ENCODE measurements at places on chromosomes 4 and X.

- DNase-seq: no peak
These were observed 324.1 kb upstream of the DIPK2B start for GRCh38 chrX:45524805-45525204.

- no peak for DNase-seq
These were observed 205.1 kb downstream of the AWAT2 start for GRCh38 chrX:69844636-69845035.

DNA sequence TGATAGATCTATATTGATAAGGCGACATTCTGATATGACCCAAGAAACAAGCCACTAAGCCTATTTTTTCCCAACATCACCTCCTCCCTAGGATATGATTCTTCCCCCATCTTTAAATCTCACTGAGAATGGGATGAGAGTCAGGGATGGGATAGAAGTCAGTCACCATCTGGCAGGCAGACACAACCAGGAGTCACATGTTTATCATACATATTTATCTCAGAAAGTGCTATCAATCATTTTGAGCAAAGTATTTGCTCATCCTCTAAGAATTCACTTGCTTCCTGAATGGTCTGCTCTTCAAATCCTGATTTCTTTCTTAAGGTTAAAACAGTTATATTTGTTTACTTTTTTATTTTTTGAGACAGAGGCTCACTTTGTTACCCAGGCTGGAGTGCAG is 20.3 kb downstream of the DNAAF6 start:
- no peak for DNase-seq

DNA sequence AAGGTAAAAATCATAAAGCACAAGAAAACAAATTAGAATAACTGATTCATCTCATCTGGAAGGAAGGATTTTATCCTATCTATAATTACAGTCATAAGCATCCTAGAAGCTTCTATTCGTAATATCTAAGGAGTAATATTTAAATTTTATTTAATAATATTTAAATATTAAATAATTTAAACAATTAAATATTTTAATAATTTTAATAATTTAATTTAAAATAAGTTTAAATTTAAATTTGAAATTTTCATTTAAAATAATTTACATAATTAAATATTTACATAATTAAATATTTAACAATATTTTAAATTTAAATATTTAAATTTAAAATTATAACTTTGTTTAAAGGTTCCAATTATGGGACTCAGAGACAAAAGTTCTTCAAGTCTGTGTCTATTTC is 127.5 kb upstream of the GK2 start:
- DNase-seq: no peak

DNA sequence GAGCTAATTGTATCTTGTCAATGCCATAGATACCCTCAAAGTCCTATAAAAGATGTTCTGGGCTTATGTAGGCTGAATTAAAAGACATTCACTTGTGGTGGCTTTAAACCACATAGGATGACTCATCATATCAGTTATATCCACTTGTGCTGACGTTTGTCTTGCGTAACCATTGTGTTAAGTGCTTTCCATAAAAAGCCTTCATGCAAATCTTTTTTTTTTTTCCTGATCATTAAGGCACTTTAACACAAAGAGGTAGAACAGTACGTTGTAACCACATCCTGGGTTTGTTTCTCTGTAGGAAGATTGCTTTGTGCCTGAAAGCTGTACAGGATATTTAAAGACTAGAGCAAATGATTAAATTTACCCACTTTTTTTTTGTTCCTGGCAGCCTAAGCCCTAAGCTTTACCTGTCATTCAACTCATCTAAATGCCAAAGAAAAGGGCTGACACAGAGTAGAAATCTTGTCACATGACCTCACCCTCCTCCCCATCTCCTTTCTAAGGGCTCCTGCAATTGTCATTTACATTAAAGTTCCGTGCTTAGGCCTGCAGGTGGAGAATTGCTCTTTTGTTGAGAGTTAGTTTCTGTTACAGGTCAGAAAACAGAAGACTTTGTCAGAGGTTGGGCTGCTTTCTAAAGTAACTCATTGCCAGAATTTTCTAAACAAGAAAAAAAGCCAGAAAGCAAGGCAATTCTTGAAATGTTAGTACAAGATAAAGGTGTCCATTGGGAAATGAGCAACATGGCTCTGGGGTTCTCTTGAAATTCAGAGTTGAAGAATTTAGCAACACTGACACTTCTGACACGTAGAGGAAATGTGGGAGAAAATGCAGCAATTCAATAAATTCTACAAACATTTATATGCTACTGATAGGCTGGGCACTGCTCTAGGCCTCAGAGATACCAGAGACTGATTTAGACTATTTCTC is 555.6 kb downstream of the PPARGC1A start:
- DNase-seq: no peak

GRCh38 chrX:19924285-19924684 is 36.9 kb upstream of the SH3KBP1 start:
- DNase-seq: no peak

GRCh38 chr4:98568941-98569663 is 89.3 kb downstream of the TSPAN5 start:
- DNase-seq: no peak

- no peak for DNase-seq
These were observed 8.0 kb upstream of the FGFRL1 start for GRCh38 chr4:1003271-1004070.

DNA sequence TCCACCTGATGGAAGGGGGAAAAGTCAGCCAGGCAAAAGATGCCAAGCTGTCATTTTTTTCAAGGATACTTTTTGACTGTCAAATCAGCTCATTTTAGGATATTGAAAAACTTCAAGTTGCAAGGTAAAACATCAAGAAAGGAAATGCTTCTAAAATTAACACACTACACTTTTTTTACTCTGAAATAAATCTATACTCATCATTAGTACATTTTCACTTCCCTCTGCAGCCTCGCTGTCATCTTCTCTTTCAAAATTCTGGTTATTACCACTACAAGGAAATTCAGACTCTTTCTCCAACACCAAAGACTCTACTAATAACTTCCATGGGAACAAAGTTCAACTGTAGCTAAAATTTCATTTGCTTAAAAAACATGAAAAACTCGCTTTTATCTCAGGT is 41.6 kb downstream of the APBB2 start:
- DNase-seq: no peak

DNA sequence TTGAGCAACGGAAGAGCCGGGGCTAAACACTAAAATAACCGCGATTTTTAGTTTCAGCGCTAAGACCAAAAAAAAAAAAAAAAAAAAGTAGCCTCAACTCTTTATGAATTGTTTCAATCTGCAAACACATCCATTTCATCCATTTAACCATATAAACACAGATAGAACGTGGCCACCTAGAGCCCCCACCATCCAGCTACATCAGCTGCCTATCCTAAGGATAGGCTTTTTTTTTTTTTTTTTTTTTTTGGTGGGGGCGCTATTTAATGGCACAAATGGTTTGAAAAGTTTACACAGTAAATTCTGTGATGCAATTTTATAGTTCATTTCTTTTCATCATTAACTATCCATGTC is 492 bp upstream of the HDAC8 start:
- no peak for DNase-seq

DNA sequence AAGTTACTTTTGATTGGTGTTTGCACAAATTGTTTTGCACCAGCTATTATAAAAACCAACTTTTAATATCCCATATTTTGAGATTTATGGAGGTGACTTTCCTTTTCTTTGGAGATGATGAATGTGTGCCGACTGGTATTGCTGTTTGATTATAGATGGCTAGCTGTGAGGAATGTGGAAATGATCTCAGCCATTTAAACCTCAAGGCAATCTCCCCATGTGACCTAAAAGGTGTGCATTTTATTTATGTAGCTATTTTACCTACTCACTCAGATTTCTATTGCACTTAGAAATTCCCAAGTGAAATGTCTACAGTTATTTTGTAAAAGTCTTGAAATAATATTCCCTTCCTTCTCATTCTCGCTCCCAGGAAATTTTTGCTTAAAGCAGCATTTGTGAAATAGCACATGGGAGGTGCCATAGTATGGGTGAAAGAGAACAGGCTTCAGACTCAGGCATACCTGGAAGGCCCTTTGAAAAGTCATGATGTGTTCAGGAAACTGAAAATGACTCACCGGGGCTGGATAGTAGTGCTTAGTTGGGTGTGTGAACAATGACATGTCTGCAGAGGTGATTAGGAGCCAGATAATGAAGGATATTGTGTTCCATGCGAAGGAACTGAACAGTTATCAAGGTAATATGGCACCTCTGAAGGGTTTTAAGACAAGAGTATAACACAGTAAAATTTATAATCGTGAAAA is 247.6 kb downstream of the CBLL2 start:
- no peak for DNase-seq

GRCh38 chr4:61246034-61246433 is 45.9 kb downstream of the ADGRL3 start:
- DNase-seq: no peak

DNA sequence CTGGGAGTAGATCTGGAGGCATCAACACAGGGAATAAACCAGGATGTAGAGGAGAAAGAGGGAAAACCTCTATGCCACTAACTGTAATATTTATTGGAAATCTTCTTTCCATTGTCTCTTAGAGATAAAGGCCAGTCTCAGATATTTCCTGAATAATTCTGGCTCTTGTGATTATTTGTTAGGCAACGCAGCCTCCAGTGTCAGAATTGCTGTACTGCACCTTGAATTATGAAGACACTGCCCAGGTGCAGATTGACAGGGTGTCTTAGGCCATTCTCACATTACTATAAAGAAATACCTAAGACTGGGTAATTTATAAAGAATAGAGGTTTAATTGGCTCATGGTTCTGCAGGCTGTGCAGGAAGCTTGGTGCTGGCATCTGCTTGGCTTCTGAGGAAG is 100.7 kb upstream of the ZDHHC15 start:
- no peak for DNase-seq

- DNase-seq: no peak
These were observed 538.7 kb upstream of the PABPC4L start for GRCh38 chr4:134740290-134740689.

GRCh38 chrX:16843208-16843909 is 26.8 kb downstream of the RBBP7 start:
- DNase-seq: no peak

DNA sequence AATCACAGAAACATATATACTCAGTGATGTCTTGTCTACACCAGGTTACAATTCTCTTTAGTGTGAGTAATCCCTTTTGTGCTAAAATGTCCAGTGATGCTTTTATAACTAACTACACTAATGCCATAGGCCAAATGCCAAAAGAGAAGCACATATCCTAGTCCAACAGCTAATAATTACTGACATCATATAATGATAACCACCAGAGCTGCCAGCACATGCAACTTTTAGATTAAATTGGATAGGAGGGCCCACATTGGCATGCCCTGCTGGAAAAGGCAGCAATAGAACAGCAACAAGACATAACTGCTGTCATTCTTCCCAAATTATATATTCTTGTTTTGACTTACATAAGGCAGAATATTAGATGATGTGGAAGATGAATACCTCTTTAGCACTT is 238.8 kb downstream of the KCNIP4 start:
- DNase-seq: no peak

GRCh38 chrX:29728639-29729038 is 486.7 kb upstream of the MAGEB2 start:
- DNase-seq: no peak

DNA sequence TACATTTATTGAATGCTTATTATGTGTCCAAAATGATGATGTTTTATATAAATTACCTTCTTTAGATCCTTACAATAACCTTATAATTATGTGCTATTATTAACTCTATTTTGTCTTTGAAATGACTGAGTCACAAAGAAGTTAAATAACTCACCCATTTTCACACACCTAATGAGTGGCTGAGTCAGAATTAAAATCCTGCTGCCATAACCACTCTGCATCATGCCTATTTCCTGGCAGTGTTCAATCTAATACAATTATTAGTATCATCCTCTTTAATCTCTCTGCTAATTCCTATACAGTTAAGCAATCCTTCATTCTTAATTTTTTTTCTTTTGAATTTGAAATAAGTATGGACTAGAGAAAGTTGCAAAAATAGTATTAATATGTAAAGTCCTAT is 342.9 kb downstream of the CFAP299 start:
- DNase-seq: no peak

GRCh38 chrX:64977830-64978229 is 1.6 kb upstream of the ZC4H2 start:
- no peak for DNase-seq

- DNase-seq: no peak
These were observed 7.2 kb downstream of the GTPBP6 start for GRCh38 chrX:311156-312129.

DNA sequence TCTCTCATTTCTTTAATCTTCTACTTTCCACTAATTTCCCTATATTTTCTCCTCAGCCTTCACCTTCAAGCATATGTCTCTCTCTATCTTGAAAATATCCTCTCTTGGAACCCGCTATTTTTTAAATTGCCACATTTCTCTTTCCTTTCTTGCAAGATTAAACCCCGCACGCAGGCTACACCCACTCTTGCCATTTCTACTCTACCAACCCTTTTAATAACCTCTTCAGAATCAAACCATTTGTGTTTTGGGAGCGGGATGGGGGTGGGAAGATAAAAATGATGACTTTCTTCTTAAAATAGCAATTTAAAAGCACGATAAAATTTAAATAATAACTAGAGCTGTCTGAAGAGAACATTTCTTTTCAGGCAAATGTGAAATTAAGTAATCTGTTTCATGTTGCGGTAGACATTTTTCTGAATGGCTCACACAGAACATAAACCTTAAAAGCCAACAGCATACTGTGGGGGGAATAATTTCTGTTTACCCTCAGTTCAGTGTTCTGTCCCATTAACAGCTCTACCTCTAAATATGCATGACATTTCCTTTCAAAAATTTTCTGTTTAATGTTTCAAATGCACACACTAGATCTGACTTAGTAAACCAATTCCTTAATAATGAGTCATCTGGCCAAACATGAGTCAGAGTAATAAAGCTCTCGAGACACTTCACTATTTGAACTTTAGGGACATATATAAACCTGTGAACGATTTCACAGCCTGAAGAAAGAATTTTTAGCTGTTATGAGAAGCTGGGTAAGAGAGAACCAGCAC is 20.5 kb downstream of the ARSJ start:
- DNase-seq: no peak

GRCh38 chr4:151099976-151100417 is 569 bp downstream of the RPS3A start:
- no peak for DNase-seq

- DNase-seq: no peak
These were observed 32.1 kb upstream of the RAPGEF2 start for GRCh38 chr4:159070742-159071141.

GRCh38 chr4:15809058-15809457 is 30.9 kb downstream of the CD38 start:
- DNase-seq: no peak

DNA sequence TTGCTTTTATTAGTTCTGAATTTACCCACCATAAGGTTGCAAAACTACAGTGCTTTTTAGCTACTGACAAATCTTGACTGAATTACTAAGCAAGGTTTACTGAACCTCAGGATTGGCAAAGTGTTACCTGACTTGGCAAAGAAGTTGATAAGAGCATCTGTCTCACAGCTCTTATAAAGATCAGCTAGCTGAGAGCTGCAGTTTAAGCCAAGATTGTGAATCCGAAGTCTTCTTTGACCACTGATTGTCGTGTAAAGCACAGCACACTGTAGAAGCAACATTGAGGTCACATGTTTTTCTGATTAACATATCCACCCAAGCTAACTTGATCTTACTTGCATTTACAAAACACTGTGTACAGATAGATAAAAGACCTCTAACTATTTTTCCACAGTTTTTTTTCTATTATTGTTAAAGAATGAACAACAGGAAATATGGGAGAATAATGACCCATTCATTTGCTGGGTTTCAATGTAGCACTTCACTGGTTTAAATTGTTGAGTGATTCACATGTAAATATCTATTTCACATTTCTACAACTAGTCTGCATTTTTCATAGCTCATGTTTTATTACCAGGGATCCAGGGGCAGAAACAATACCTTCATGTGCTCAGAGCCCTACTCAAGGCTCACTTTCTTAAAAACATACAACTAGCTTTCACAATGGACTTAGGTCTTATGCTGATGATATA is 54.0 kb downstream of the METTL14 start:
- no peak for DNase-seq
